ENCODE measurements at places on chromosomes 3 and 15.

DNA sequence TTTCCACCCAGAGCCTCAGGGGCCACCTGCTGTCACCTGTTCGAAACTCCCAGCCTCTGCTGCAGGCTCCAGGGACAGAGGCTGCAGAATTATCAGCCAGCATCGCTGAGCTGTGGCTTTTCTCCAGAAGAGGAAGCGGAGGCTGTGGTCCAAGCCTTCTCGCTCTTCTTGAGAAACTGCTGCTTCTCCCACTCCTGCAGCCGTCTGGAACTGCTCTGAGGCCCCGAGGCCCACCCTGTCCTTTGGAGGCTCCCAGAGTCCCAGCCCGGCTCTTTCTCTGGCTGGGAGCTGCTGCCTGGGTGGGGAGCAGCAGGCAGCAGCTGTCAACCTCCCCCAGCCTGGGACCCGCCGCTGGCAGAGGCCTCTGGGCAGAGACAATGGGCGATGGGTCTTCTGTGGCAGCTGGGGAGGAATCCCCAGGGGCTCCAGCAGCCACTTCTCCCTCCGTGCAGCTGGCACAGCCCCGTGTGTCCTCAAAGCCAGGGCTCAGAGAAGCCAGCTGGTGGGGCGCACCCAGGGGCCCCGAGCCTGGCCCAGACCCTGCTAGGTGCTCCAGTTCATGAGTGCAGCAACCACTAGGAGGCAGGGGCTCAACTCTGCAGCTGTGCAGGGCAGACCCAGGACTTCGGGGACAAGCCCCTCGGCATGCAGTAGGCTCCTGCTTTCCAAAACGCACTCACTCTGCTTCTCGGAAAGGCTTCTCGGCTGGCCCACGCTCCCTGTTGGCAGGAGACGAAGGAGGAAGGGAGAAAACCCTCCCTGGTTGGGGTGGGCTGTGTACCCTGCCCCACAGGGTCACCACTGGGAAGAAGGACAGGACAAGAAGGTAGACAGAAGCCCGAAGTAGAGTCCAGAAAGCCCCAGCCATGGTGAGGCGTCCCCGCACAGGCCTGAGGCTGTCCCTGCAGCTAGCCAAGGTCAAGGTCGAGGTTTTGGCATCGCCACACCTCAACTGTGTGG lies 49.9 kb upstream of the FURIN start:
- DNase-seq, result no peak

DNA sequence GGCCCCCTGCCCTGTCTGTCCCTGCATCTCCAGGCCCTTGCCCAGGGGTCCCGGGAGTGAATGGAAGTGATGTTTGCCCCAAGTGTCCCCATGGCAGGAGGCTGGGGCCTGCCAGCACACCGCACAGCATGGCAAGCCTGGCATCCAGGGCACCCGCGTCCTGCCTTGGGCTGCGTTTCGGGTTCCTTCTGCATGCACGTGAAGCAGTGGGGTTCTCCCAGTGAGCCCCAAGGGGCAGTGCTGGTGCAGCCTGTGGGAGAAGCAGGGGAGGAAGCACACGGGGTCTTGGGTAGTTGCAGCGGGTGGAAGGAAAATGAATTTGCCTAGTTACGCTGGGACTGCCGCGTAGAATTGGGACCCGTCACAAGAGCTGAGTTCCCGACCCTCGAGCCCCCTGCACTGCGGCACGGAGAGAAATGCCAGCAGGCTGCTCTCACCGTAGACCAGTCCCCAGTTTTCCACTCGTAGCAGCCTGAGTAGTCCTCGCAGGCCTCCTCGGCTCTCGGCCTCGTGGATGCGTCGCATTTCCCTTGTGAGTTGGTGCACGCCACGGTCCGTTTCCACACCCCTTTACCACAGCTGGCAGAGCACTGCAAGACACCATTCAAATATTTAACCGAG lies 259.5 kb upstream of the LYSMD4 start:
- DNase-seq, result no peak

GRCh38 chr3:72733676-72734075 lies 114.6 kb downstream of the SHQ1 start:
- DNase-seq, result no peak

- DNase-seq, result no peak
Measured at GRCh38 chr3:99818818-99819217, 1.2 kb downstream of the CMSS1 start.

DNA sequence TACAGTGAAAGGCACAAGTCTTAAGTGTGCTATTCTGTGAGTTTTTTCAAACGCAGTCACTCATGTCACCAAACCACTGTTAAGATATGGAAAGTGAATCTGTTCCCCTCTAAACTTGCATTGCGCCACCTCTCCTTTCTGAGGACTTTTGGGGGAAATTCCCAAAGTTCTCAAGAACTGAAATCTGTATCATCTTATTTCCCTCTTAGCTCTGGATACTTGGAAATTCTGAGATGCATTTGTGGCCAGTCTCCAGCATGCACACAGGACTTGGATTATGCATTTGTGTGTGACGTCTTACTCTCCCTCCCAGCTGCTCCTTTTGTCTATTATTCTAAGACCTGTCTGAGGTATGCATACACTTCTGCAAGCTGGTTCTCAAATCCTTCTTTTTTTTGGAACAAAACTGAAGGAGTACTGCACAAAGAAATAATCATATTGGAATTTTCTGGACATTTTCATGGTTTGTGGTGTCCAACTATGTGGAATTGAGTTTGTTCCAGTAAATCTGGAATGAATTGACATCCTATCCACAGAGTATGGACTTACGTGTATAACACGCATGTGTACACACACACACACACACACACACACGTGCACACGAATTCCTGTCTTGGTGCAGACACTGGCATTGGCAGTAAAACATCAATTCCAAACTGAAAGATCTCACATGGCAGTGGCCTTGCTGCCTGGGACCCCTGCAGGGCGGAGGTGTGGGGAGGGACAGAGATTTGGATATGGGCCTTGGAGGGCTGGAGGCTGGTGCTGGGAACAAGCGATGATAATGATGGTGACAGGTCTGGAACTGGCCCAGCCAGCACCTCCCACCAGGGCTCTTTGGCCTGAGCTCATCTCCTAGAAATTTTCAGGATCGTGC lies 8.2 kb upstream of the LCTL start:
- no peak for DNase-seq

DNA sequence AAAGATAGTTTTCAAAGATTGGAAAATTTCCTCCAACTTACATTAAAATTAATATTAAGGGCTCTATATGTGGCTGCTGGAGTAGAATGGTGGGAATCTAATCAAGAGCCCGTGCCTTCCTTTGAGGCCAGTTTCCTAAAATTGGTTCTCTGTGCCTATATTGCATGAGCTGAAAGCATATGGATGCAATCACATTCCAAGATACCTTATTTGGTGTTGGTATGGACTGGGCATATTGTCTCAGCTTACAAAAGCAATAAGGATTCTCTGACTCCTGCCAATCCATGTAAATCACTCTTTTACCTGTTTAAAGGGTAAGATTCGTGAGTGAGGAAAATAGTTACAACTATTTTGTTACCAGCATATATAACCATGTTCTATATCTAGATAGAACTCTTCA lies 111.6 kb downstream of the GREM1 start:
- DNase-seq, result no peak

GRCh38 chr3:133192967-133193366 lies 154.8 kb downstream of the TMEM108 start:
- no peak for DNase-seq

GRCh38 chr3:142963516-142964448 lies at the start of gene PAQR9:
Gene PAQR9, minus strand, starts transcription at chr3:142963674. Its CDS starts 338 bp downstream, at chr3:142963336.
- DNase-seq, result no peak

- peak; percentile 73 for DNase-seq
Measured at GRCh38 chr3:186902154-186902553, 28.2 kb upstream of the ST6GAL1 start.

DNA sequence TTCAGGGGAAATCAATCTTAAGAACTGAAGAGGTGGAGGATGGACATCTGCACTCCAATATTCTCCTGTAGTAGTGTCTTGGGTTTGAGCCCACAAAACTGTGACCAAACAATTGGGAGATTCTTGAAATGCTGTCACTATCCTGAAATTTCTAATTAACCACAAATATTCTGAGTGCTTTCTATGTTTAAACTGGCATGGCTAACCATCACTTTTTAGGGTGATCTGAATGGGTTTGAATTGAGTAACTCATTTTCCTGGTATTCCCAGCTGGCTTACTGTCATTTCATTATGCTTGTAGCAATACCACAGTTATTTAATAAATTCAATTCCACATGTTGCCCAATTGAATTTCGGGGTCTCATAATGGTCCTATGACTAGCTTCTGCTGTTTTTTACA lies 216.9 kb upstream of the DCBLD2 start:
- peak; percentile 31 for DNase-seq

Measured in renal cortical epithelial cell (primary cell).